Neural crest cell (in vitro differentiated cells): ENCODE measurements at places on chromosomes 3 and 15.

GRCh38 chr3:35393901-35394799, 245.2 kb upstream of the ARPP21 start:
- no peak for DNase-seq

DNA sequence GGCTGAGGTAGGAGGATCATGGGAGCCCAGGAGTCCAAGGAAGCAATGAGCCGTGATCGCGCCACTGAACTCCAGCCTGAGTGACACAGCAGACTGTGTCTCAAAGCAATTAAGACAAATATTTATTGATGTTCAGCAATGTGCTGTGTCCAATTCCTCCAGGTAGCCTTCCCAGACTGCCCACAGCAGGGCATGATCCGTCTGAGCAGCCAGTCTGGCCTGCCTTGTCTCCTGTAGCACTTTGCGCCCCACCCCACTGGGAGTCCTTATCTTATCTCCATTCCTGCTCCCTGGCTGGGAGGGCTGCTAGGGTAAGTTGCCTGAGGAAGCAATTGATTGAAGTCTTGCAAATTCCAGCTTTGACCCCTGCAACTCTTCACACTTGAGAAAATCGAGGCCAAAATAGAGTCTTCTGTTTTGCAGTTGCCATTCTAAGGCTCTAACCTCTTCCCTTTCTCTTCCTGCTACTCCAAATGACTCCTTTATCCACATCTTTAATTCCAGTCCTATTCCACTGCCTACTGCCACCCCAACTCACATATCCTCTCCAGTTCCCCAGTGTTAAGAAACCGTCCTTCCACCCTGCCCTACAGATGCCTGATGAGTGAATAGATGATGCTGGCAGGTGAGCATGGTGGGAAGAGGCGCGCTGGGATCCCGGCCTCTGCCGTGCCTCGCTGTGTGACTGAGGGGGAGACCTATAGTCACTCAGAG, 26.9 kb upstream of the LCTL start:
- DNase-seq, result no peak

DNA sequence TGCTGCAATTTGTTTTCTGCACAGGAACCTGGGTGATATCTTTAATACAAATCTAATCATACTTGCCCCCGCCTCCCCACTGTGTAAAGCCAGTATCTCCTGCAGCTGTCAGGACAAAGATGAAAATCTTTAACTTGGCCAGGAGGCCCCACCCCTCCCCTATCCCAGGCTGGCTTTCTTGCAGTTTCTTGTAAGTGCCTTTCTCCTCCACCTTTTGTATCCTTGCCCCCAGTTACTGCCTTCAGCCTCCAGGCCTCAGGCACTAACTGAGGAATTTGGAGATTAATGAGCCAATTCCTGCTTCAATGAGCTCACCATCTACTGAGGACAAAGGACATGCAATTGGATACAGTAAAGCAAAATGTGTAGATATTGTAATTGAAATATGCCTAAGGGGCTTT, 6.5 kb downstream of the GCSAM start:
- no peak for DNase-seq

- DNase-seq, result no peak
Observed at GRCh38 chr3:186162221-186162620, 53.3 kb upstream of the ETV5 start.

DNA sequence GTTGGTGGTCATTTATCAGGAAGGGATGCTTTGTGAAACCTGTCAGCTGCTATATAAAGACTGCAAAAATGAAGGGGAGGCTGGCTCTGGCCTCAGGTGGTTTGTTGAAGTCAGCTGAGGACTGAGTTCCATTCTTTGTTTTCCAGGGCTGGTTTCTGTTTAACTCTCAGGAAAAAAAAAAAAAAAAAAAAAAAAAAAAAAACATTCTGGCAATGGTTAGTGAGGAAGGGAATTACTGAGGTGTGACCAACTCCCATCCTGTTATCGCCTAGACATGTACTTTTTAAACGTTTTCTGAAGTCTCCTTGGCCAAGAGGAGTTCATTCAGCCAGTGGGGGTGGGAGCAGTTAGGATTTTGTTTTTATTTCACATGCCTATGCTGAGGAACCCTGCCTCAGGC, 316.3 kb downstream of the OXSM start:
- DNase-seq, result no peak

GRCh38 chr3:54712539-54712938, 215.3 kb downstream of the LRTM1 start:
- no peak for DNase-seq

DNA sequence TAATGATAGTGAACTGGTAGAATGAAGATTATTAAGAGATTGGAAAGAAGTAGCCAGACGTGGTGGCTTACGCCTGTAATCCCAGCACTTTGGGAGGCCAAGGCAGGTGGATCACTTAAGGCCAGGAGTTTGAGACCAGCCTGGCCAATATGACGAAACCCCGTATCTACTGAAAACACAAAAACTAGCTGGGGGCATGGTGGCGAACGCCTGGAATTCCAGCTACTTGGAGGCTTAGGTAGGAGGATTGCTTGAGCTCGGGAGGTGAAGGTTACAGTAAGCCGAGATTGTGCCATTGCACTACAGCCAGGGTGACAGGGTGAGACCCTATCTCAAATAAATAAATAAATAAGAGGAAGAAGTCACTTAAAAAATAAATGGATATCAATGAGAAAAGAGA, 14.0 kb downstream of the USP8 start:
- DNase-seq, result no peak

- DNase-seq, result no peak
Observed at GRCh38 chr15:81728726-81729125, 317.1 kb downstream of the MEX3B start.

- DNase-seq, result no peak
Observed at GRCh38 chr3:150721285-150722130, 17.8 kb upstream of the ERICH6 start.

- no peak for DNase-seq
Observed at GRCh38 chr3:169158379-169158778, 505.1 kb downstream of the MECOM start.
